ENCODE measurements at places on chromosomes 3 and 15.

DNA sequence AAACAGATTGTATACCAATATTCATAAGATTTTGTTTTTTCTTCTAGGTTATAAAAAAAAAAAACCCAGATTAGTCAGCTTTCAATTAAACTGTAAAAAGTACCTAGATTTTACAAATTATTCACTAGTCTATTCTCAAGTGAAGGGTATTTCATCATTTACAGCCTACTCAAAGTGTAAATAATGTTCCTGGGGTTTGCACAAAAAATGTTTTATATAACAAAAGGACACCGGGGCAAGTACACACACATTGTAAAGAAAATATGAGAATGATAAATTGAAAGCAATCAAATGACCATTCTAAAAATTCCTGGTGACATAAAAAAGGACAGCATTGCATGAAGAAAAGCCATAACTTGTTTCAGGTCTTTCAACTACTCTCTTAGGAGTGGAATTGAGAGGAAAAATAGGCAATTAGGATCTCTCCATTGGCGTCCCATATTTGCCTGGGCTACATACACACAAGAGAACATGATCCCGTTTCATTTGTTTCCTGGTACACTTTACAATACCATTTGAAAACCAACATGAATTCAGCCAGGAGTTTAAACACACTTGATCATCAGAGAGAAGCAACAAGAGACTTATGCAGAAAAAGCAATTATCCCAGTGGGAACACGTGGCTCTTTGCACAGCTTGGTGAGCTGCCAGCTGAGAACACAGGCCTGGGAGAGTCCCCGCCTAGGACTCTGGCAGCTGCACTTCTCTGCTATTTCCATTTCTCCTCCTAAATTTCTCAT is 1039.2 kb downstream of the ROBO1 start:
- DNase-seq: peak; percentile 47

- DNase-seq: no peak
Measured at GRCh38 chr15:43625106-43625505, 6.5 kb upstream of the STRC start.

DNA sequence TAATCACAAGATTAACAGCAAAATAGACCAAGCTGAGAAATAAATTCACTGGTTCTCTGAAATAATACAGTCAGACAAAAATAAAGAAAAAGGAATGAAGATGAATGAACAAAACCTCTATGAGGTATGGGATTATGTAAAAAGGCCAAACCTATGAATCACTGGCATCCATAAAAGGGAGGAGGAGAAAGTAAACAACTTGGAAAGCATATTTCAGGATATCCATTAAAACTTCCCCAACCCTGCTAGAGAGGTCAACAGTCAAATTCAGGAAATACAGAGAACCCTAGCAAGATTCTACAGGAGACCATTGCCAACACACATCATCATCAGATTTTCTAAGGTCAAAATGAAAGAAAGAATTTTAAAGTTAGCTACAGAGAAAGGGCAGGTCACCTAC is 649.7 kb upstream of the CBLB start:
- DNase-seq: peak; percentile 52

DNA sequence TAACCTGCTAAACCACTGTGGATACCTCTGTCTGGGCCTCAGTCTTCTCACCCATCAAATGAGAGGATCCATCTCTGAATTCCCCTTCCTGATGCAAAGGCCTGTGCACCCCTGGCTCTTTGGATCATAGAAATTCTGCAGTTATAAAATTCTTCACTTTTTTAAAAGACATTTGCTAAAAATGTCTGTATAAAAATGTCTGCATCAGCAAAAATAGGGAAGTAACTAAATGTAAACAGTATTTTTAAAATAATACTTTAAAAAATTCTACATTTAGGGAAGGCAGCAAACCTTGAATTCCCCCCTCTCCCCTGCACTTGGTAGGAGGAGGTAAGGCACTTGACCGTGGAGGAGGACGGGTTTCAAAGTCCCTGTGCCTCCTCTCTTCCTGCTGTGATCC is 25.6 kb upstream of the TRIM59 start:
- no peak for DNase-seq

DNA sequence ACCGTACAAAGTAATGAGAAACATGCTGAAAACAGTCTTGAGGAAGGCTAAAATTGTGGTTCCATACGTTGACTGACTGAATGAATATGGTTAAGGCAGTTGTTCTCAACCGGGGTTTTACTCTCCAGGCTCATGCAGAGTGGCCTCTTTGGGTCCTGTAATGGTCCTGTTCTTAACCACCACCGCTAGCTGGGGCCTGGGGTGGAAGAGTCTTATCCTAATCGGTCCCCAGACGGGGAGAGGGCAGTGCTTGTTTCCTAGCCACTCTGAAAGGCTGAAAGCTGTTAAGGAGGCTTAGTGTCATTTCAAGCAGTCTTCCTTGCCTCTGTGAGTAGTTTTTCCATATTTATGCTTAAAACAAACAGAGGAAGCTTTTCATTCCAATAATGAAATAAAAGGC is 32.0 kb downstream of the SELENOT start:
- DNase-seq: no peak

GRCh38 chr3:159928071-159928491 is 60.6 kb upstream of the IL12A start:
- peak; percentile 23 for DNase-seq

DNA sequence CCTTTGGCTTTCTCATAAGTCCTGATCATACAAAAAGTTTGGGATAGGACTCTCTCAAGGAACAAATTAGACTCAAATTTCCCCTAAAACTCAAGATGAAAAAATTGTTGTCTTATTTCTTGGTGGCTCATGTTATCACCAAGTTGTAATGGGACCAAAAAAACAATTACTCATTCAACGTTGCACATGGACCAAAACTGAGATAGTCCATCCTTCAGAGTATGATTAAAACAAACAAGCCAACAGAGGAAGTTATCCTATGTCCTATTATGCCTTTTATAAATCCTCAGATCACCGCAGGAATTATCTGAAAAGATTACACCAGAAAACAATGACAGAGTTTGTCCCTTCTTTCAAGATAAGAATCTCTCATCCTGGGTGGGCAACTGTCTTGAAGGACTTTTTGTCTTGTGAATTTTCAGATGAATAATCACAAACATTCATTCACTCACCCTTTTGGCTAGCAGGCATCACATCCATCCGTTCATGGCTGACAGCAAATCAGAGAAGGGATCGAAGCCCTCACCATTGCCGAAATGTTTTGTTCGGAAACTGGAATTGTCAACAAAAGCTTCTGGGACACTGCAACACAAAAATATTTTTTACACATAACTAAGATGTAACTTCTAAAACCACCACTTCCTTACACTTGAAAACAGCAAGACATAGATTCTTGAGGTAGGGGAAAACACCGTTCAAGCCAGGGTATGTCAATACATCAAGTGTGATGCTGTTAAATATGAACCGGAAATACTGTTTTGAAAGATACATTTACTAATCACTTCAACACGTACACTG is 90.4 kb downstream of the FOXP1 start:
- no peak for DNase-seq

GRCh38 chr15:45376300-45376928 is 1.9 kb downstream of the GATM start:
- no peak for DNase-seq

DNA sequence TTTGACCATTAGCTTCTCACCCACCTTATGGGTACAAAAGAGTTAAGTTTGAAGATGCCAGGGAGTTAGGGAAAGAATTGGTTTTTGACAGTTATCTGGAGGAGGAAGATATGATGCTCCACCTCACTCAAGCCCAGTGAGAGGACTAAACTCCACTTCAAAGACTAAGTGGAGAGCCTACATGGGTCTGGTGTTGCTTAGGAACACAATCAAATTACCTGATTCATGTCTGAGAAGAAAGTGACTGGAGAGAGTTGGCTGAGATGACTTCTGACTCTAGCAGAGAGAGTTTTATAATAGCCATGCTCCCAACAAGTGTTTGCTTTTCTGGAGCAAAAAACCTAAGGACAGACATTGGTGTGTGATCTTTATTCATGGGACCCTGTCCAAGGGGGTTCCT is 43.3 kb downstream of the SUCNR1 start:
- no peak for DNase-seq

DNA sequence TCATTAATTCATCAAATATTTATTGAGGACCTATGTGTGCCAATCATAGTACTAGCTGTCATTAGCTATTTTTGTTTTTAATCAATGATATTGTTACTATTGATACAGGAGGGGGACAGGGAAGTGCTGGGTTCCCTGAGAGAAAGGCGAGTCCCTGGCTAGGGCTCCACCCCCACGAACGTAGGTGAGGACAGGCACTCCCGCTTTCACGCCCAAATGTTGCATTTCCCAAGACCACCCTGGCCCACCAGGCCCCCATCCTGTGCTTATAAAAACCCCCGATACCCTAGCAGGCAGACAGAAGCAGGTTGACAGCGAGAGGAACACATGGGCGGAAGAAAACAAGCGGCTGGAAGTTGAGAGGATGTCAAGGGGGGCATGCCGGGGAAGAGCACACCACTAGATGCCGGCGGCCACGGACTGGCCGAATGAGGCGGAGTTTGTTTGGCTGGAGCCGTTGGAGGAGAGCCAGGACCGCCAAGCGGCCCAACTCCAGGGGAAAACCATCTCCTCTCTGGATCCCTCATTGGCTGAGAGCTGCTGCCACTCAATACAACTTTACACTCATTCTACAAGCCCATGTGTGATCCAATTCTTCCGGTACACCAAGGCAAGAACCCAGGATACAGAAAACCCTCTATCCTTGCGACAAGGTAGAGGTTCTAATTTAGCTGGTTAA is 798.7 kb upstream of the SEMA6D start:
- no peak for DNase-seq

DNA sequence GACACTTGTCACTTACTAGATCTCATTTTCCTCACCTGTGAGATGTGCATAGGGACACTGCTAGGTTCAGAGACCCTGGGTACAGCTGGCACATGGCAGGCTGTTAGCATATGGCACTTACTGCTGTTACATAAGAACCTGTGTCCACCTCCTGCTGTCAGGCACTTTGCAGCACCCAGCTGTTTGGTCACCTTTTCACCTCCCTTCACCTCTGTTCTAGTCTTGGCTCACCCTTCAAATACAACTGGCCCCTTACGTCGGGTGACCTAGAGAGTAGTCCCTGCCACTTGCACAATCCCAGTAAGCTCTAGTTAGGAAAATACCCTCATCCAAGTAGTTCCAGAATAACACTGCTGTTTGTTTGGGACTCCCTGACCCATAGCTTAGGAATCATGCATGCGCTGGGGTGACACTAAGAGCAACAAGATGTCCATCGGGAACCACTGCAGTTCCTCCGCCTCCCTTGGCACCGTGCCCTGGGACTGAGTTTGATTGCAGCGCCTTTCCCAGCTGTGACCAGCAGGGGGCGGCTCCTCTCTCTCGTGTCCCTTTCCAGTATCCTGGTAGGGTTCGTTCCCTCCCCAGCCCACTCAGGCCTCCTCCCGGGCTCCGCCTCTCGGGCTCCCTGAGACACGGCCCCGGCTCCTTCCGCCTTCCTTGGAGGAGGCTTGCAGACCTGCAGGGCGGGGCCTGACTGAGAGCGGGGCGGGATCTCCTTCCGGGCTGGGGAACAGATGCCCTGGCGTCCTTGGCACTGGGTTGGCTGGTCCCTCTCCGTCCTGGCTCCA is 78.6 kb downstream of the ABHD5 start:
- DNase-seq: peak; percentile 95

DNA sequence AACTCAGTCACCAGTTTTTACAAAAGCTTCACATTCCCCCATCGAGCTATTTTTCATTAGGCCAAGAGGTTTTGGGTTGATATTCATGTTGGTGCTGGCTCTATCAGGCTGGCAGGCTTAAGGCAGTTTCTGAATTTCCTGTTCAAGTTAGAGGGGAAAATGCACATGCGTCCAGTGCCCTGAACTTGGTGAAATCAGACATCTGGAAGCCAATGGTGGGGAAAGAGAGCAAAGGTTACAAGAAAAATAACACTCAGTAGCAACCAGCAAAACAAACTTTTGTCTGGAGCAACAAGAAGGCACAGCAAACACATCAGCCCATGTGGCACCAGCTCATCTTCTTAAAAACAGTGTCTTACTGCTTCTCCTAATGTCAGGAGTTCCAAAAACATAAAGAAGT is 155.6 kb upstream of the TSC22D2 start:
- peak; percentile 80 for DNase-seq

- DNase-seq: no peak
Measured at GRCh38 chr15:79041601-79042168, 48.9 kb downstream of the RASGRF1 start.
